Right forelimb (tissue), 1 donor: ENCODE measurements at places on chromosomes 13 and 19.
A peak's percentile ranks its signal among the peaks of the same experiment; 100 is the strongest.

- no peak for DNase-seq
Observed at GRCh38 chr13:24764276-24764630, 284 bp downstream of the RNF17 start.

DNA sequence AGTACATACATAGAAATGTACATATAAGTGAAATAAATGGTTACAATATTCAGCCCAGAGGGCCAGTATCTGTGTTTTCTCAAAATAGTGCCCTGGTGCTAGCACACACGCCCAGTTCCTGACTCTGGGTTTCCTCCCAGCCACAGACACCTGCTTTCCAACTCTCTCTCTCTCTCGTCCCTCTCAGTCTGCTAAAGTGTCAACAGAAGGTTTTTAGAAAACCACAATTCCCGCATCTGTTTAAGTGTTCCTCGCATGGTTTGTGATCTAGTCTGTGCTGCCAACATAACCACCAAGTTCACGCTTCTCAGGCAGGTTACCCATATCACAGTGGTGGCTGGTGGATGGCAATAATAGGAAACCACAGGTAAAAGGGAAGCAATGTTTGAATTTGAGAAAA is 17.8 kb upstream of the UPF3A start:
- no peak for DNase-seq

GRCh38 chr13:91203430-91203829 is 144.1 kb upstream of the MIR17HG start:
- no peak for DNase-seq

- DNase-seq = no peak
Observed at GRCh38 chr19:51501594-51502263, at the start of gene SIGLEC12. TSS of gene SIGLEC12 (minus strand) at chr19:51501800. CDS start at chr19:51501733, 67 bp downstream.

- no peak for DNase-seq
Observed at GRCh38 chr13:109198585-109198984, 569.2 kb downstream of the MYO16 start.

GRCh38 chr19:11197291-11198174 is at the start of gene KANK2:
TSS of gene KANK2 (minus strand) at chr19:11197545. CDS start at chr19:11194511, 3,034 bp downstream.
- peak; percentile 94 for DNase-seq

DNA sequence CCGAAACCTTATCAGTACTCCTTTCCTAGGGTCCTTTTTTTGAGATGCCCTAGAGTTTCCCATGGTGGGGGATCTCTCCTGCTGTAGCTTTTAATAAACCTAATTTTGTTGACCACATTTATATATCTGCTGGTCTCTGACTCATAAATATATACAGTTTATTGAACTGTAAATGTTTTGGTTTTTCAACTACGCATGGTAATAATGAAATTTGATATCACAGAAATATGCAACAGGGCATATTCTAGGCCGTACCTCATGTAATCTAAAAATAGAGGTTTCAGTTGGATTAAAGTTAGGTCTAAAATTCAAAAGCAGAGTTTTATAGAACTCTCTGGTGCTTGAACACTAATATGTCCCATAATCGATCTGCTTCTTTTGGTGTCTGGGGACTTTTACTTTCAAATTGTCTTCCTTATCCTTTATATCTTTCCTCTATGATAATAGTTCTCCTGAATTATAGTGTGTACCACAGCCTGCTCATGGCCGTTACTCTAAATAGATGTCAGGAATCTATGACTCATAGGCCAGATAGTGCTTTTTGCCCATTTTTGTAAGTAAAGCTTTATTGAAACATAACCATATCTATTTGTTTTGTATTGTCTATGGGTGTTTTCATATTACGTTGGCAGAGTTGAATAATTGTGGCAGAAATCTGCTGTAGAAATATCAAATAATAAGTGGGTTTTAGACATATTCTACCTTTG is 324.8 kb upstream of the PCDH9 start:
- DNase-seq = no peak

GRCh38 chr13:50915565-50915964 is 6.0 kb downstream of the RNASEH2B start:
- DNase-seq = no peak

- DNase-seq = no peak
Observed at GRCh38 chr13:89457977-89458376, 1786.8 kb downstream of the SLITRK5 start.

GRCh38 chr13:98689347-98689968 is 63.0 kb downstream of the SLC15A1 start:
- DNase-seq = no peak

- no peak for DNase-seq
Observed at GRCh38 chr19:50779504-50780457, 9.5 kb downstream of the GPR32 start.

DNA sequence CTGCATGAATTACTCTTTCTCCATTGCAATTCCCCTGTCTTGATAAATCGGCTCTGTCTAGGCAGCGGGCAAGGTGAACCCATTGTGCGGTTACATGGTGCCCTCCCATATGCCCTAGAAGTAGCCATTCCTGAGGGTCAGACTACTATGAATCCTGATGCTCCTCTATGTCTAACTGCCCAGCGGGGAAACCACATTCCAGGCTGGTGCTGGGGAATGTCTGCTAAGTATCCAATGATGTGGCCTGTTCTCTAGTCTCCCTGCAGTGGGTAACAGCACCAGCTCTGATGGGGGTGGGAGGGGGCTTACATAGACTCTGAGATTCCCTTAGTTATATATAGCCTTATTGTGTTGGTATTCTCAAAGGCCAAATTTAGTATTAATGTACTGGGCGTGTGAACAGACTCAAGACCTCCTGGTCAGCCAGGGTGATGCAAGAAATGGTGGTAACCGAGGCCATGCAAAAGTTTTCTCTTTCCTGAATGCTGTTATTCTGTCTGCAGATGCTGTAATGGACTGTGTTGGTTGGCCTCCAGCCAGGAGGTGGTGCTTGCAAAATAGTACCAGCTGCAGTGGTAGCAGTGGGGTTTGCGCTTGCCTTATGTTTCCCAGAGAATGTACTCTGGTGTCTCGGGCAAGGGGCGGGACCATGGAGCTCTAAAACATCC is 564.8 kb upstream of the SLITRK1 start:
- peak; percentile 48 for DNase-seq

GRCh38 chr19:16115301-16116039 is 3.8 kb downstream of the RAB8A start:
- DNase-seq = no peak

DNA sequence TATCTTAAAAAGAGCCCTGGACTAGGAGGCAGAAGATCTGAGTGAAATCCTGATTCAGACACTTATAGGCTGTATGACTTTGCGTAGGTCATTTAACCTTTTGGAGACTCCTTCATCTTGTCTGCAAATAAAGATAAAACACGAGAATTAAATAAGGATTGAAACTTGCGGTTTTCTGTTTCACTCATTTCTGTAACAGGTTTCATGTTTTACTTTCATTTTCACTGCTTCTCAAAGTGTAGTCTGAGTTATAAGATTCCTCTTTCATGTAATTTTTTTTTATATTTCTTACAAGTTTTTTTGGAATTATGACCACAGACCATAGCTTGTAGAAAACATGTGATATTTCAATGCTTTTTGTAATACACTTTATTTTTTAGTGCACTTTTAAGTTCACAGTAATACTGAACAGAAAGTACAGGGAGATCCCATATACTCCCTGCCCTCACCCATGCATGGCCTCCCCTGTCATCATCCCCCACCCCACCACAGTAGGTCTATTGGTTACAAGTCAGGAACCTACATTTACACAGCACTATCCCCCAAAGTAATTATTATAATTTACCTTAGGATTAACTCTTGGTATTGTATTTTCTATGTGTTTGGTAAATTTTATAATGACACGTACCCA is 174.6 kb downstream of the ITGBL1 start:
- no peak for DNase-seq

- no peak for DNase-seq
Observed at GRCh38 chr13:106110241-106110855, 425.1 kb downstream of the EFNB2 start.

DNA sequence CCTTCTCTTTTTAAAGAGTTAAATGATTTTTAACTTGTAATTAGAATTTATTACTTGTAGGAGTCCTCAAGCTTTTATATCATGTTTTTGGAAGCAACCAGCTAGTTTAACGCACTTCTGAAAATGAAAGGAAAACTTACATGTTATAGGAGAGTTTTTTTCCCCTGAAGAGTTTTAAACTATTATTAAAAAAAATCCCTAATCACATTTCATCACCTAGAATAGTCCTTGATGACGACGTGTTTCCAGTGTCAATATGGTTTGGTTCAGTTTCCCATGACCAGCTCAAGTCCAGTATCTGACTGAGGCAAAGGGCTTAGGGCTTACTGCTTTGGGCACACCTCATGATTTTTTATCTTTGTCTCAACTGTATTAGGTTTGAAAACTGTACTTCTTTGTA is 36.0 kb downstream of the URI1 start:
- DNase-seq = no peak

DNA sequence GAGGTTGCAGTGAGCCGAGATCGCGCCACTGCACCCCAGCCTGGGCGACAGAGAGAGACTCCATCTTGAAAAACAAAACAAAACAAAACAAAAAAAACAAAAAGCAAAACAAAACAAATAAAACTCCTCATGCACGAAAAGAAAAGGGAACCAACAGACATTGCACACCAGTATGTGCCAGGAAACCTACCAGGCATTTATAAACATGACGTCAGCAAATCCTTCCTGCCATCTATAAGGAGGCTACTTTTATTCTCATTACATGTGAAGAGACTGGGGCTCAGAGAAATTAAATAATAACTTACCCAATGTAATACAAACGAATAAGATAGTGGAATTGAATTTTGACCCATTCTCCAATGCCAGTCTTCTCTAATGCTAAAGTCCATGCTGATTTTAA is 197.2 kb downstream of the NUFIP1 start:
- no peak for DNase-seq

DNA sequence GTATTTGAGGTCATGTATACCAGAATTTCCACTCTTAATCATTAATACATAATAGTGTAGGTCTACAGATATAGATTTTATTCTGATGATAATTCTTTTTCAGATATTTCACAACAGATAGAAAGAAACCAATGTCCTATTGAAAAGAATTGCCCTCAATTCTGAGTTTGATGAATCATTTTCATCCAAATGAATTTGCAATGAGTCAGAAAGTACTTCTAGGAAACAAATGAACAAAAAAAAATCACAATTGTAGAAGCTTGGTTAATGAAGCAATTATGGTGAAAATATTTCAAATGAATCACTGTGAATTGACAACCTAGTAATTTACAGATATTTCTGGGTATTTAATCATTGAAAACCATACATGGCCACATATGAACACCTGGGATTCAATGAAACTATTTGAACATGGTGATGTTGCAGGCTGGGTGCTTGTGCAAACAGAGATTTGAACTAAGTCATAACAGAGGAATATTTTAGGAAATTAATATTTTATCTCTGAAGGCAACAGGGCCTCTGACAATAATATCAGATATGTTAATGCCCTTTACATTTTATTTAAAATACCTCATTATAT is 360.9 kb downstream of the SLITRK5 start:
- DNase-seq = no peak

- DNase-seq = no peak
Observed at GRCh38 chr13:87878706-87879105, 207.5 kb downstream of the SLITRK5 start.

- DNase-seq = peak; percentile 50
Observed at GRCh38 chr19:52270266-52270885, 989 bp downstream of the ZNF766 start.

DNA sequence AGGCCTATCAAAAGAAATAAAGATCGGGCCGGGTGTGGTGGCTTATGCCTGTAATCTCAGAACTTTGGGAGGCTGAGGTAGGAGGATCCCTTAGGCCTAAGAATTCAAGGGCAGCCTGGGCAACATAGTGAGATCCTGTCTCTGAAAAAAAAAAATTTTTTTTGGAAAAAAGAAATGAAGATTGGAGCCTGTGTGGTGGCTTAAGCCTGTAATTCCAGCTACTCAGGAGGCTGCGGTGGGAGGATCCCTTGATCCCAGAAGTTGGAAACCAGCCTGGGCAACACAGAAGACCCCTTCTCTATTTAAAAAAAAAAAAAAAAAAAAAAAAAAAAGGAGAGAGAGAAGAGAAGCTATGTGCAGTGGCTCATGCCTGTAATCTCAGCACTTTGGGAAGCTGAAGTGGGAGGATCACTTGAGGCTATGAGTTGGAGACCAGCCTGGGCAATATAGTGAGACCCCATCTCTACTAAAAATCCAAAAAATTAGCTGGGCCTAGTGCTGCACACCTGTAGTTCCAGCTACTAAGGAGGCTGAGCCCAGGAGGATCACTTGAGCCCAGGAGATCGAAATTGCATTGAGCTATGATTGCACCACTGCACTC is 14.7 kb upstream of the LYPD3 start:
- DNase-seq = no peak

- no peak for DNase-seq
Observed at GRCh38 chr19:31014668-31015067, 334.6 kb downstream of the TSHZ3 start.

DNA sequence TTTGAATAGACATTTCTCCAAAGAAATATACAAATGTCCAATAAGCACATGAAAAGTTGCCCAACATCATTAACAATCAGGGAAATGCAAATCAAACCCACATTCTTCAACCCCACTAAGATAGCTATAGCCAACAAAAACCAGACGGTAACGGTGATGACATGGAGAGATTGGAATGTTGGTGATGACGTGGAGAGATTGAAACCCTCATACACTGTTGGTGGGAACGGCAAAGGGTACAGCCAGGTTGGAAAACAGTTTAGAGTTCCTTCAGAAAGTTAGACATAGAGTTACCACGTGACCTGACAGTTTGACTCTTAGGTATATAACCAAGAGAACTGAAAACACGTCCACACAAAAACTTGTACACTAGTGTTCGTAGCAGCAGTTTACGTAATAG is 48.1 kb downstream of the TNFRSF19 start:
- no peak for DNase-seq

DNA sequence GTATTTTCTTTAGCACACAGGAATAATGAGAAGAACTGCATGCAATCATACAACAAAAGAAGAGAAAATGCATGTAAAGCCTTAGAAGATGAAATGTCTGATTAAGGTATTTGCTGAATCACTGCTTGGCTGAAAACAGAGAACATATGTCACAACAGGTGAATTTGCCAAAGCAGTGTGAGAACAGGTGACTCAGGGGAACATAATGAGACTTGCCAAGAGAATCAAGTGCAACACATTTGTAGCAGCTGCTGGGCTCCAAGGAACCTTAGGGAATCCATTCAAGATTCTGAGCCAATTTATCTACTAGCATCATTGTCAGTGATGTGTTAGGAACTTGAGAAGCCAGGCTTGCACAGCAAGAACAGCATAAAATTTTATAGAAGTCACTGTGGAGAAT is 273.1 kb downstream of the PCDH20 start:
- DNase-seq = no peak

DNA sequence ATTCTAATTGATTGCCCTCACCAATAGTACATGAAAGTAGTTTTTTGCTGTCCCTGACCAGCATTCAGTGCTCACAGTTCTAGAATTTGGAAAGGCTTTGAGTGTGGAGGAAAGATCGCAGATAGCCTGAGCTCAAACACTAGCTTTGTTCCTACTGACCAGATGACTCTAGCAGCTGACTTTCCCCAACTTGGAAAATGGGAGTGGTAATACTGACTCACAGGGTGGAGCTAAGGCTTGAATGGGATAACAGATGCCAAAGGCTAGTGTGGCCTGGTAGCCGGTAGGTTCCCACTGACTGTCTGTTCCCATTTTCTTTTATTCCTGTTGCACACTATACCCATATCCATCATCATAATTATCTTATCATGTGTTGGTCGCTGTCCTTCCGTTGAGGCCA is 3.7 kb downstream of the ZSCAN22 start:
- no peak for DNase-seq
